NCI-H1092 treated with DMSO at 0.1 percent for 48 hours (cell line): ENCODE measurements at places on chromosomes 2 and 18.

DNA sequence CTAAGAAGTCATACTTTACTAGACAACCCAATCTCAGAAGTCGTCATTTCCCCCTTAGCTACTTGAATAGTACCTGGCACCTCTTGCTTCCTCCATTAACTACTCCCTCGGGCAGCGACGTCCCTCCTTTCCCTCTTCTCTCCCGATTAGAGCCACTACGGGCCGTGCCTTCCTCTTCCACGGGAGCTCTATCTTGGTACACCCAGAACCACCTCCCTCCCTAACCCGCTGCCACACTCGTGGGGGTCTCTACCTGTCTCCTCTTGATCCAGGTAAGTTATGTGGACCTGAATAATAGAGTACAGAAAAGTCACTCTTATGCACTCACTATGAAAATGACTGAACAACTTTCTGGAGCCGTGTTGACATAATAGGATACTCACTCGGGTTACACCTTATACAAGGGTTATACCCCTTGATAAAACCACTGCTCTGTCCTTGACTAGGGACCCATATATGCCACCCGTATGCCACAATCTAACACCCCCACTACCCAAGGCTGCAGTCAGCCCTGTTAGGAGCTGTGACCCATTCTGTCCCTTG lies 595 bp upstream of the HDHD2 start:
- no peak for DNase-seq

- no peak for DNase-seq
Measured at GRCh38 chr2:174438146-174438886, 42.8 kb downstream of the SCRN3 start.

GRCh38 chr2:124480958-124481357 lies 455.9 kb downstream of the CNTNAP5 start:
- no peak for DNase-seq

- peak; percentile 2 for DNase-seq
Measured at GRCh38 chr18:3998698-3999333, 456.3 kb downstream of the DLGAP1 start.

- DNase-seq: no peak
Measured at GRCh38 chr18:73679941-73680712, 467.5 kb downstream of the FBXO15 start.

DNA sequence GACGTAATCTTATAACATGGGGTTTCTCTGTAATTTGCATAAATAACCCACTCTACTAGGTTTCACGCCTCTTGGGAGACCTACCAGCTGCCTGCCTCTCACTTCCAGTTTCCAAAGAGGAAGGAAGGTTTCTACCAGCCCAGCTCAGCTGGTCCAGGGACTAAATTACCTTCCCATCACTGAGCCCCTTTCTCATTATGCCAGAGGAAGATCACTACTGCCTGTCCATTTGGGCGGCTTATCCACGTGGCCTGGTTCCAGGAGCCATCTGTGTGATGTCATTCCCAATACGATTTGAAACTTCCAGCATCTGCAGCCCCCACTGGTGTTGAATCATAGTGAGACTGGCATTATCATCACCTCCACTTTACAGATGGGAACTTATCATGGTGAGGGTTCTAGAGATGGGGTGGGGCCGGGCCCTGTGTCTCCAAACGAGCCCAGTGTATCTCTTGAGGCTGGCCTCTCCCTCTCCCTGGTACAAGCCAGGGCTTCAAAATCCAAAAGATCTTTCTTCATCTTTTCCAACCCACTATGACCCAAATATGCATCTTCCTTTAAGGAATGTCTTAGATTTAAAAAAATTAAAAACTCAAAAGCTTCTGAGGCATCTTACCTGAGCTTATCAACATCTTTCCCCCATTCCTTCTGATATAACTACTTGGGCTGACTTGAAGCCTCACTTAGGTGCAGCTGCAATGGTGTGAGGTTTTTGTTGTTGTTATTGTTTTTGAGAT lies 140.8 kb downstream of the DDX1 start:
- DNase-seq: no peak

- no peak for DNase-seq
Measured at GRCh38 chr18:75471850-75472249, 44.3 kb upstream of the SMIM21 start.

- no peak for DNase-seq
Measured at GRCh38 chr2:151176661-151177060, 85.0 kb downstream of the RBM43 start.

DNA sequence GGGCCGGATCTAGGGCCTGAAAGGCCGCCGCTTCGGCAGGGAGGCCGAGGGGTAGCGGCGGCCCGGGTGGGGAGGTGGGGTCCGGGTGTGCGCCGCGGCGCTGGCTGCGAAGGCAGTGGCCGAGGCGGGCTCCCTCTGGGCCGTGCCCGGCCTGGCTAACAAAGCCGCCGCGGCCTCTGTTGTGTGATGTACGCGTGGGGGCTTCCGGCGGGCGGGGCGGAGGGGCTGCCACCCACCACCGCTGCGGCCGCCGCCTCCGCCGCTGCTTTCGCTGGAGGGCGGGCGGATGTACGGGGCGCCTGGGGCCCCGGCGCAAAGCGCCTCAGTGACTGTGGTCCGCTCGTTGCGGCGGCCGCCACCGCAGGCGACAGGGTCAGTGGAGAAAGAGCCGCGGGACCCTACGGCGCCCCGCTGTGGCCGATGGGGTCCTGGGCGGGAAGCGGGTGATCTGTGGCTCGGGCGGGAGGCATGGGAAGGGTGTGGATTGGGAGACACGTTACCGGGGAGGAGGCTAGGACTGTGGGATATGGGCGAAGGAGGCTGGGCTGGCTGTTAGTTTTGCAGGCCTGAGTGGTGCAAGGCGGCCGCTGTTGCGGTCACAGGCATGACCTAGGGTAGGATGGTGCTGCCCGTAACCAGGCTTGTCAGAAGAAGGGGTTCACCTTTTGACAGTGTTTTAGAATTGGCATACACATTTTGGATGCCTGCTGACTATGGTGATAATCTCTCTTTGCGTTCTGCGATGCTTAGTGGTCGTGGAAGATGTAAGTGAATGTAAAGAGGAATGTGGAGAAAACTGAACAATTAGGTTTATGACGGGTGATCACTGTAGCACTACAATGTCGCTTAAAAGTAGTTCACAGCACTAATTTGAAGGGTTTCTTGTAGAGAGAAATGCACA lies 662 bp downstream of the BZW1 start:
- peak; percentile 31 for DNase-seq

GRCh38 chr2:156343940-156344301 lies 11.4 kb upstream of the NR4A2 start:
- DNase-seq: no peak

DNA sequence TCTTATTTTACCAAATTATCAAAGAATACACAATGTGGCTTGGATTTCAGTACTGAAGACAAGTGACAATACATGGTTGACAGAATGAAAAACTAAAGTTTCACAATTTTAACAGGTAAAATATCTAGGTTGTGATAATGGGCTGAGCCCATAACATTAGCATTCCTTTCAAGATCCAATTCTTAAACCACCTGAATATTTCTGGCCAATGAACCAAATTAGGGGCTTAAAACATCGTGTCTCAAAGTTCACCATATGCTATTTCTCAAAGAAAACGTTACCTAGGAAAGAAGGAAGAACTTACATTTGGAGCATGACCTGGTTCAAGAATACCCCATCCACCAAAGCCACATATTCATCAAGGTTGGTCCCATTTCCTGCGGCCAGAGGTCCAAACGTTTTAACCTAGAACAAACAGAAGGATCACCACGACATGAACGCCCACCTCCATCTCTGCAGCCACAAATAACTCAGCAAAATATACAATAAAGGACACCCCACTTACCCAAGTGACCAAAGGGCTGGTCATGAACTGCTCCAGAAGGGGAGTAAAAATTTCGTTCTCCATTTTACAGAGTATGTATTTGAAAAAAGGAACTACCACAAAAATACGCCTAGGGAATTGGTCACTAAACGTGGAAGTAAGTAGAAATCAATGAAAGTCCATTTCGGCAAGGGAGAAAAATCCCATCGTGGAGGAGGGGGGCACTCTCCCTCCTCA lies 984 bp downstream of the CCDC88A start:
- peak; percentile 42 for DNase-seq

GRCh38 chr2:20623741-20624155 lies 27.1 kb downstream of the HS1BP3 start:
- DNase-seq: no peak

- DNase-seq: peak; percentile 29
Measured at GRCh38 chr2:134647607-134648256, 71.1 kb downstream of the TMEM163 start.

DNA sequence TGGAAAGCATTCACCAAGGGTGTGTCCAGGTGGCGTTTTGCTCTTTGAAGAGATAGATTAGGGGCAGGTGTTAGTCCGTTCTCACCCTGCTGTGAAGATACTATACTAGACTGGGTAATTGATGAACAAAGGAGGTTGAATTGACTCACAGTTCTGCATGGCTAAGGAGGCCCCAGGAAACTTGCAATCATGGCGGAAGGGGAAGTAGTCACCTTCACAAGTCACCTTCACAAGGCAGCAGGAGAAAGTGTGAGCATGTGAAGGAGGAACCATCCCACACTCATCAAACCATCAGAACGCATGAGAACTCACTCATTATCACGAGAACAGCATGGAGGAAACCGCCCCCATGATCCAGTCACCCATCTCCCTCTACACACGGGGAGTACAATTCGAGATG lies 135.7 kb upstream of the NFATC1 start:
- DNase-seq: no peak

- no peak for DNase-seq
Measured at GRCh38 chr2:55782528-55783173, 89.0 kb upstream of the PNPT1 start.

DNA sequence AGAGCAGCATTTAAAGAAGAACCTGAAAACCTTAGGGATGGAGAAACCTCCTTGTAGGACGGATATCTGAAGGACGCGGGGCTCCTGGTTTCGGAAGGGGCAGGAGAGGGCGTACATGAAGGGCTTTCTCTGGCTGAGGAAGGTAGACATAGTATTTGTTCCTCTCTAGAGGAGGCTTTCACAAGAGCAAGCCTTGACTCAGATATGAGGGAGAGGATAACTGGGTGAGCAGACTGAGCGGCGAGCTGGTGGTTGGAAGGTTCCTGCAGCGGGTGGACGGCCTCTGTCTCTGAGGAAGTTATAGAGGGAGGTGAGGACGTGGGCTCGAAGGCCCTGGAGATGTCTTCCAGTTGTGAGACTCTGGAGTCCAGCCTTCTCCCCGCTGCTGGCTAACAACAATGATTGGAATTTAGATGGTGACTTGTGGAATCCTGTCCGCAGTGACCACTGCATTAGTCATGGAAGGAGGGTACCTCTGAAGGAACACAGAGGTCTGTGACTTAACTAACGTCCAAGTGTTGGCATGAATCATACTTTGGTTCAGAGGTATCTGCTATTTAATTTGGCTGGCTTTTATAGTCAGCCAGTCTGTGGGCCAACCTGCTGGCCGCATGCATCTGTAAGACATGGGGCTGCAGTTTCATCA lies 80.9 kb downstream of the ASAP2 start:
- DNase-seq: no peak

- no peak for DNase-seq
Measured at GRCh38 chr2:95063086-95063958, 37.8 kb downstream of the MAL start.

DNA sequence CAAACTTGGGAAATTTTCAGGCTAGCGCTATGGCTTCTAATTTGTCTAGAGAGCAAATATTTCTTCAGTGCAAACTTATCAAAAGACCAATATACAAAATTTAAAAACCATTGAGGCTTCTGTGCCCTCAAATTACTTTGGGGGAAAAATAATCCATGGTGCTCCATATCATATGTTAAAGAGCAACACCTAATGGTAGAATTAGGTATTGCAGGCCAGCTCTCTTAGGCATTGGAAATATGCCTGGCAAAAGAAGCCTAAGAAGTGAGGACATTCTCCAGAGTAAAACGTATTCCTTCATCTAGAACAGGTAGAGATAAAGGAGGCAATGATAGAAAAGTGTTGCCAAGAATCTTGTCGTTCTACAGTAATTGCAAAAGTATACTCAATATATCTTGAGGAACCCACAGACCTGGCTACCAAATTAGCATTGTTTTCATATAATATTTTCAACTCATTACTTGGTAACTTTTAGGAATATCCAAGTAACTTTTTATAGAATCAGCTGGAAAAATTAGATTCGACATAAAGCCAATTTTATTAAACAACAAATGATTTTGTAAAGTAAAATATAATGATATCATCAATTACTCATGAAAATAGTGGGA lies 401.1 kb downstream of the BCL11A start:
- DNase-seq: no peak

- DNase-seq: no peak
Measured at GRCh38 chr2:211027976-211028375, 471.6 kb downstream of the CPS1 start.

DNA sequence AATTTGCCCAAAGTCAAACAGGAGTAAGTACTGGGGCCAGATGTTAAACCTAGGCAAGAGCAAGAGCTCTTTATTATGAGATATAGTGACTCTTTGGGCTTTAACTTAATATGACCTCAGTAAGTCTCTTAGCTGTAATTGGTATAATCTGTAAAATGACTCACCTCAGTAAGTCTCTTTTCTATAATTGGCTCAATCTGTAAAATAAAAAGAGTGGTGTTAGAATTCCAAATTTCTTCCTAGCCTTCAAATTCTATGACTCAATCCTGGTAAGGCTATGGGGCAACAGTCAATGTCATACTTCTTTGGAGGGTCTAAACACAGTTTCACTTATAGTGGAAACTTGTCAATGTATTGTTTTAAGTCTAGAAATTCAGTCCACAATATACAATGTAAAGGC lies 1608.9 kb upstream of the PIK3C3 start:
- DNase-seq: no peak
